ENCODE measurements at places on chromosomes 3 and 15.

- DNase-seq: no peak
Observed at GRCh38 chr3:23376516-23377248, 173.6 kb downstream of the UBE2E2 start.

DNA sequence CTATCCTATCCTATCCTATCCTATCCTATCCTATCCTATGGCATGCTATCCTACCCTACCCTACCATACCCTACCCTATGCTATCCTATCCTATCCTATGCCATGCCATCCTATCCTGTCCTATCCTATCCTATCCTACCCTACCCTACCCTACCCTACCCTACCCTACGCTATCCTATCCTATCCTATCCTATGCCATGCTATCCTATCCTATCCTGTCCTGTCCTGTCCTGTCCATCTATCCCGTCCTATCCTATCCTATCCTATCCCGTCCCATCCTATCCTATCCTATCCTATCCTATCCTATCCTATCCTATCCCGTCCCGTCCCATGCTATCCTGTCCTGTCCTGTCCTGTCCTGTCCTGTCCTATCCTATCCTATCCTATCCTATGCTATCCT is 57.4 kb downstream of the SLC6A11 start:
- DNase-seq: no peak

DNA sequence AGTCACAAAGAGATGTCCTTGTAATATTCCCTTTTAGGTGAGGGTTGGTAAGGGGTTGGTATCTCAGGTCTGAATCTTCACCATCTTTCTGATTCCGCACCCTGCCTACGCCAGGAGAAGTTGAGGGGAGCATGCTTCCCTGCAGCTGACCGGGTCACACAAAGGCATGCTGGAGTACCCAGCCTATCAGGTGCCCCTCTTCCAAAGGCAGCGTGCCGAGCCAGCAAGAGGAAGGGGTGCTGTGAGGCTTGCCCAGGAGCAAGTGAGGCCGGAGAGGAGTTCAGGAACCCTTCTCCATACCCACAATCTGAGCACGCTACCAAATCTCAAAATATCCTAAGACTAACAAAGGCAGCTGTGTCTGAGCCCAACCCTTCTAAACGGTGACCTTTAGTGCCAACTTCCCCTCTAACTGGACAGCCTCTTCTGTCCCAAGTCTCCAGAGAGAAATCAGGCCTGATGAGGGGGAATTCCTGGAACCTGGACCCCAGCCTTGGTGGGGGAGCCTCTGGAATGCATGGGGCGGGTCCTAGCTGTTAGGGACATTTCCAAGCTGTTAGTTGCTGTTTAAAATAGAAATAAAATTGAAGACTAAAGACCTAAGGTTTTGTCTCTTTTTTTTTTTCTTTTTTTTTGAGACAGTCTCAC is 19.8 kb downstream of the TYRO3 start:
- DNase-seq: no peak

DNA sequence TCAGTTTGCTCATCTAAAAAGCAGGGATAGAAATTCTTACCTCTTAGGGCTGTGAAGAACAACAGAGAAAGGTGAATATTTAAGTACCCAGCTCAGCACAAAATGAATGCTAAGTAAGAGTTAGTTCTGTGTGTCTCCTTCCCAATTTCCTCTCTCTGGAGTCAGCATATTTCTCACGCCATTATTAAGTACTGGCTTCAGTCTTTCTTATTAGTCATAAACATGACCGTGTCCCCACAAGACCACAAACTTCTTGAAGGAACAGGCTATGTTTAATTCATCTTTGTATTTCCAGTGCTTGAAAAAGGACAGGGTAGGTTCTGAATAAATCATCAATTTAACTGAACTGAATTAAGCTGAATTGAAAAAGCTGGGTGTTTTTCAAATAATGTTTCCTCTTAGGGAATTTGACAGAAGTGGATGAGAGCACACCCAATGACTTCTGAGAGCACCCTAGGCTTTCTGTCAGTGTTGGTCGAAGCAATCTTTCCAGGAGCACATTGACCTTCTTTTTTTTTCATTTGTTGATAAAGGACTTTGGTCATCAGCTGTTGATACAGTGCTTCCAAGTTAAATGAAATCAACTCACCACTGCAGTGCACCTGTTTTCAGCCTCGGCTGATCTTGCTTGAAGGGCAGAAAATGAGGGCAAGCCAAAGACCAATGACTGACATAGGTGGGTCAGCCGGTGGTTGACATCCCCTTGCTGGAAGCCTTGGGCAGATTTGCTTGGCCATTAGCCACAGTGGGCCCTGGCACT is 324.6 kb downstream of the MFSD1 start:
- no peak for DNase-seq

DNA sequence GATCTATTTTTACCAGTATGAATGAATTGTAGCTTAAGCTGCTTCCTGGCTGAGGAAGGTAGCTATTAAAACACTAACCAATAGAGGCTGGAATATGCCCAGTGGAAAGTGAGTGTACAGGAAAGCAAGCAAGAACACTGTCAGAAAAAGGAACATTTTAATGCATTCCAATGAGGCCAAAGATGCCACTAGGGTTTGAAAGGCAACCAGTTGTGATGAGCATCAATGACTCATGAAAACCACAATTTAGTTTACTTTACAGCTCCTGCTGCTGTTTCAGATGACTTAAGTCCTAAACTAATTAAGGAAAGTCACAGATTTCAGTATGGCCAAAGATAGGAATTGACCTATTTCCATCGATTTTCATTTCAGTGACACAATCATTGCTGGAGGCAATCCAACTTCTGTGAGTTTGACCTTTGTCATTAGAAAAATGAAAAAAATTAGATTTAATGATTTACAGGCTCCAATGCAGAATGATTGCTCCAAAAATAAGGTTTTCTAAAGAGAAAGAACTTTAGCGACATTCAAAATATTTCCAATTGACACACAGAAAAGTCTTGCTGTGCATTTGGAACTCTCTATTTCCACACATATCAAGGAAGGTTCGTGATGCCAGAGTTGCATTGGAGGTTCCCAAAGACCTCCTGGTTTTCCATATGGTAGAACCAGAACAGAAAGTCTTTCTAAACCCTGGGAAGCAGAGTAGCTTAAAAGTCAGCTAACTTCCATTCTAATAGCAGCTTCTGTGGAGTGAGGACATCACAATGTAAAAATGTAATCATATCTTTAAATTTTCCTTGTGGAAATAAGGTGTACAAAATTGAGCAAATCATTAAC is 103.0 kb downstream of the SUCNR1 start:
- no peak for DNase-seq

DNA sequence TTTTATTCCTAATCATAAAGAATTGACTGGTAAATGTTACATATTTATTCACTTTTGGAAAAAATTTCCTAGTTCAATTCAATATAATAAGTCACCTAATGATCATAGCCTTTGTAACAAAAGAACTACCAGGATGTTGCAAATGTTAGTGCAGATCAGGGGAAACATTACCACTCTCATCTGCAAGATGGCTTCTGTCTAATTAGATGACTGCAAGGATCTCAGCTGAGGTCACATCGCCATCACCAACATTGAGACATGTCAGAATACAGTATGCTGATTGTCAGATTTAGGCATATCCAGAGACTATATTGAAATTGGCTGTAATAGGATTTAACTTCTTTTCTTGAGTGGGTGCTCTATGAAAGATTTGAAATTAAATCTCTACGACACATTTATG is 431.4 kb upstream of the AGTR1 start:
- DNase-seq: no peak

GRCh38 chr3:108489776-108490175 is 20.6 kb downstream of the MYH15 start:
- no peak for DNase-seq
